ENCODE measurements at places on chromosomes 3 and 15.

DNA sequence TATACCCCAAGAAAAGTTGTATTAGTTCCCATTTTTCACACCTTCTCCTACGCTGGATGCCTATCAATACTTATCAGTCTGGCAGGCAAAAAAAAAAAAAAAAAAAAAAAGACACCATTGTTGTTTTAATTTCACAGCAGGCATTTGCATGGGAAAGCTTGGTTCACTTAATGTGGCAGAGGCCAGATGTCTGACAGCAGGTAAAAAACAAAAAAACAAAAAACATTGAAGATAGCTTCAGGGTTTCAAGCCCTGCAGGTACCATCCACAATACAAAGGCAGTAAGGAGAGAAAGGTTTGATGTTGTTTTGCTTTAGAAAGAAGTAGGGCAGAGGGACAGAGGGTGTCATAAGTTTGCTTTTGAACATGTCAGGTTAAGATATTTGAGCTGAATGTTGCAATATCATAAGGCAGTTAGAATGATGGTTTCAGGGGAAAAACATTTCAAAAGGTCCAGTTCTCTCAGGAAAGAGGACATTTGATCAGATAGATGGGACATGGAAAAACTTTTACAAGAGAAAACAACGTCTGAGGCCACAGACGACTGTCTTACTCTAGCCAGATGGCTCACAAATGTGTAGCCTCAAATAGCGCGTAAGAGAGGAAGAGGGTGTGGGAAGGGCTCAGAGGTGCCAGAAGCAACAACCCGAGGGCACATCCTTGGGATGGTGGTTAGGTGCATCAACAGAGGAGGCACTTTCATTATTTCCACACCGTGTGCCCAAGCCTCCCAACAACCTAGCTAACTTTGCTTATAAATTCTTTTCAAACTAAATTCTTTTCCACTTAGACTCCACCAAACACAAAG lies 25.7 kb downstream of the PCOLCE2 start:
- DNase-seq, result peak; percentile 29

DNA sequence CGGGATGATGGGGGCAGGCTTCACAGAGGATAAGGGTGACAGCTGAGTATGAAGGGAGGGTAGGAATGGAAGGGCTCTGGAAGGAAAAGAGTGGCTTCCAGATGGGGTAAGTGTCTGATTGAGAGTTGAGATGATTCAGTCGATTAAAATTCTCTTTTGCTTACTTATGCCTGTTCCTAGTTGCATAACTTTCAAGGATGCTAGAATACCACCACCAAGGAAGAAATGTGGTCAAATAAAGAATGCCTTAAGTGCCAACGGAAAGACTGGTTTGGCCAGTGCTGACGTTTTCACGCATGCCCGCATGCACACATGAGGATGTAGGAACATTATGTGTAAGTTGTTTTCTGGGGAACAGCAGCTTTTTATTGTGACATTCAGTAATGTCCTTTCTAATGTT lies 263.4 kb upstream of the WNT5A start:
- no peak for DNase-seq

GRCh38 chr3:101038393-101038792 lies 45.2 kb upstream of the ABI3BP start:
- DNase-seq, result no peak

GRCh38 chr15:66433726-66434125 lies 47.0 kb downstream of the MAP2K1 start:
- no peak for DNase-seq

GRCh38 chr3:176939022-176939817 lies 258.1 kb downstream of the TBL1XR1 start:
- DNase-seq, result peak; percentile 71

- peak; percentile 59 for DNase-seq
Measured at GRCh38 chr15:71752604-71753289, 57.6 kb upstream of the NR2E3 start.

DNA sequence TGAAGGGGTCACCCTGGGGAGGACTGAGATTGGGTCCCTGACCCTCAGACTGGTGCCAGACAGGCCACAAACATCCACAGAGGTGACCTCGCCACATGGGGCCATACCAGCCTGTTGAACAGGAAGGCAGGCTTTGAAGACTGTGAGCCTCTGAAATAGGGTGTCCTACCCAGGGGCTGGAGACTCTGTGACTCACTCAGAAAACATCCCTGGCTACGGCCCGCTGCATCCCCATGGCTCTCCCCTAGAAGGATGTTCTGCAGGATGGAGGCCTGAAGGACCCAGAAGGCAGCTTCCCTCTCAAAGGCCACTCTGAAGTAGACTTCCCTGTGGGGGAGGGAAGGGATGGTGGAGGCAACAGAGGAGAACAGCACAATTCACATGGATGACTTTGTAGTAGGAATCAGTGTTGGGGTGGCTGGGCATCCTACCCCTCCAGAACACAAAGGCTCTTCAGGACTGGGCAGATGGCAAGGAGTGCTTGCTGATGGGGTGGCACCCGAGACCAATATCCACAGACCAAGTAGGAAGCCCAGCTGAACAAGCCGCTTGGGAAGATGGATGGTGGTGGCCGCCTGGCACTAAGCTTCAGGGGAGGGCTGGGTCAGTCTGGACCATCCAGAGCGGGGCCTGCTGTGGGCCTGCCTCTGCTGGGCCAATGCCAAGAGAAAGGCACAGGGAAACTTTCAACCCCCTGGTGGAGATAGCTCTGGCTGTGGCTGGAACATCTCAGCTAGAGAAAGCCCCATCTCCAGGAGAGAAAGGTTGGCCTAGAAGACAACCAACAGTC lies 37.6 kb upstream of the DUSP7 start:
- DNase-seq, result no peak

DNA sequence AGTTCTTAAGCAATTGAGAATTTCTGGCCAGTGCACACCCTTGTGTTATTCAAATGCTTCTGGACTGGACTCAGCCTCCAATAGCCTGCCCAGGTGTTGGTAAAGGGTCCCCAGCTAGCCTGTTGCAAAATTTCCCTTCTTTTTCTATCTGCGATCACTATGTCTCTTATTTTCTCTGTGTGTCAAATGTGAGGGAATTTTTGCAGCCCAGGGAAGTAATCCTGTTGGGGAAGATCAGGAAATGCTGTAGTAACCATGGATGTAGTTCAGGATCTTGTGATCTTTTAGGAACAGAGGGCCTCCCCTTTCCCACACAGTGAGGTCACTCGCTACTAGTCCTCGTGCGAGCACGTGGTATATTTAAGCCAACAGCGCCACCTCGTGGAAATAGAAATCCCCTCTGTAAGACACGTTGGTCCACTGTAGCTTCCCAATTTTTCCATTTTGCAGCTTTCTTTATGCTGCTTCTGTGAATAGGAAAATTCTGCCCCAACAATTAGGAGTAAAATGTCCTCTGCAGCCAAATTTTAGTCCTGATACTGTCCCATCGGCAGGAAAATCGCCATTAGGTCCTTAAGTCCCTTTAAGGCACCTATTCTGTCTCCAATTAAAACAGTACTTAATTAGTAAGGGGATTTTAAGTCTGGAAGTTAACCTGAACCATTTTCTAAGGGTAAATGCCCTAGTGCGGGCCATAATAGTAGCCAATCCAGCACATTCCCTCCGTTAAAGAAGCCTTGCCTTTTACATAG lies 4.0 kb upstream of the SMCO1 start:
- DNase-seq, result peak; percentile 73

- DNase-seq, result no peak
Measured at GRCh38 chr3:175108613-175109151, 249.5 kb downstream of the NAALADL2 start.

DNA sequence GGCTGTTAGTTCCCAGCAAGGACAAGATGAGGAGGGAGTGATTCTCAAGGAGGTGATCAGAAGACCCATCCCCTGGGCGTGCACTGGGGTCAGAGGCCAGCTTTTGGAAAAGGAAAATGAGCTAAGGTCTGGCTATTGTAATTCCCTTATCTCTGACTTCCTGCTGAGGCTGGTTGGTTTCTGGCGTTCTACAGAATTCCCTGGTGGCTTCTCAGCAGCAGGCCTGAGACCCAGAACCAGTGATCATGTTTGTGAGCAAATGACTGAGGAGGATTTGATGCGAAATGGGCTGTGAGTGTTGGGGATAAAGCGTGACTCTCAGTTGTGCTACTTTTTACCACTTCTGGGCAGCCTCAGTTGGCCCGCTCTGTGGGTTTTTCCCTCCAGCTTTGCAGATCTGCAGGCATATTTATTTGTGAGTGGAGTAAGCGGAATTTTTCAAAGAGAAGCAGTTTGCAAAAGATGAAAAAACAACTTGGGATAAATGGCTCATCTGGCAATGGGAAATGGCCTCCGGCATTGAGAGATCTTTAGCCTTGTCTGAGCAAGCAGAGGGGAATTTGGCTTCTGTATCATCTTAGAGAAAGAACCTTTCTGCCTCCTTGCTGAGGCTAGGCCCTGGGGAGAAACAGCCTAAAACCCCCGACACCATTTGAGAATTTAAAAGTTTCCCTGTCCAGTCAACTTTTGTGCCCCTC lies 102.7 kb downstream of the SLCO3A1 start:
- DNase-seq, result no peak

- no peak for DNase-seq
Measured at GRCh38 chr3:162978136-162978535, 1481.5 kb downstream of the OTOL1 start.

DNA sequence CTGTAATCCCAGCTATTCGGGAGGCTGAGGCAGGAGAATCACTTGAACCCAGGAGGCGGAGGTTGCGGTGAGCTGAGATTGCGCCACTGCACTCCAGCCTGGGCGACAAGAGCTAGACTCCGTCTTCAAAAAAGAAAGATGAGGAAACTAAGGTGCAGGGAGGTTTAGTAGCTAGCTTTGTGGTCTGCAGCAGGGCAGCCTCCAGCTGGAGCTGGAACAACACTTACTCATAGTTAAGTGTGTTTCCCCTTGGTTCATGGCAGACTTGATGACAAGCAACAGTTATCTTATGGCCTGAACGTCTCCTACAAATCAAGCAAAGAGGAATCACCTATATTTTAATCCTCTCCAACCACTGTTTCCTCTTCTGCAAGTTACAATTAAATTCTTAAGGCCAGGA lies 12.6 kb downstream of the KAT2B start:
- DNase-seq, result peak; percentile 39

- peak; percentile 58 for DNase-seq
Measured at GRCh38 chr15:65212097-65212496, 824 bp upstream of the CILP start.

GRCh38 chr3:143380449-143380848 lies 260.9 kb downstream of the CHST2 start:
- DNase-seq, result no peak

- no peak for DNase-seq
Measured at GRCh38 chr15:69834761-69835160, 263.0 kb downstream of the TLE3 start.

DNA sequence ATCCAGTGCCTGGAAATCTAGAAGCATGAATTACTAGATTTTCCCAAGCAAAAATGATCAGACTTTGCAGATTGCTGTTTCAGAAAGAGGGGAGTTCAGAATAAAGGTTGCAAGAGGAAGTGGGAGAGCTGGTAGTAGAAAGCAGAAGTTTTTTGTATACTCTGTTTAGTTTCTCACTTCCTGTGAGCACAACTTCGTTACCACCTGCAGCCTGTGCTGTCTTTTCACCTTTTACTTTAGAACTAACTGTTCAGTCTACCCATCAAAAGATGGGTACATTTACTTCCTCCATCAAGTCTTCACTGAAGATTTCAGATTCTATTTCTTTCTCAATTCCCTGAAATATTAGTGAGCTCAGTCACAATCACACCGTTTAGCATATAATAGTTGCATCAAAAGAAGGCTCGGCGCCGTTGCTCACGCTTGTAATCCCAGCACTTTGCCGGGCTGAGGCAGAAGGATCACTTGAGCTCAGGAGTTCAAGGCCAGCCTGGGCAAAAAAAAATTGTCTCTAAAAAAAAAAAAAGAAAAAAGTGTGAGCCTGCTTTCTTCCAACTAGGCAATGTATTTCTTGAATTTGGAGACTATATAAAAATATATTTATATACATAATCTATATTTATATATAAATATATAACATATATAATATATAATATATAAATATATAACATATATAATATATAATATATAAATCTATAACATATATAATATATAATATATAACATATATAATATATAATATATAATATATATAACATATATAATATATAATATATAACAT lies 1.8 kb upstream of the CEP97 start:
- peak; percentile 51 for DNase-seq

DNA sequence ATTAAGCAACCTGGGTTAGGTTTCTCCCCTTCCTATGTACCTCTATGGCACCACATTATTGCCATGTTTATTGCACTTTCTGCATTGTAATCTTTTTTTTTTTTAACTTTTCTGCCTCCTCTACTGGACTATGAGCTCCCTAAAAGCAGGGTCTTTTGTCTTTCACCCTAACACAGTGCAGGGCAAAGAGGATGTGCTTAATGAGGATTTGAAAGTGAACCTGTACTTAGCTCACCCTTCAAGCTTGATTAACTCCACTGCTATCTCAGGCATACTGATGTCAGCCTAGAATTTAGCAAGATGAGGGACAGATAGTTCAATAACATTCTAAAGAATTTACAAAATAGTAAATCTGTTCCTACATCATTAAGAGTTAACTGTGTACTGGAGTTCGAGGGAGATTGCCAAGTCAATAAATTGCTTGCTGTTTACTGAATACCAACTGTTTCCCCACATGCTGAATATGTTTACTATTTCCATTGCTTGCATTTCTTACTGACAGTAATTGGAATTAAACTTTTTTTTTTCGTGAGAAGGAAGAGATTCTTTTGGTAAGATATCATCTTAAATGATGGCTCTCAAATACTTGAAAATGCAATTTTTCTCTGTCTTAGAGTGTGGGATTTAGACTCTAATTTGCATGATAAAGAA lies 15.7 kb upstream of the PPARG start:
- DNase-seq, result no peak

DNA sequence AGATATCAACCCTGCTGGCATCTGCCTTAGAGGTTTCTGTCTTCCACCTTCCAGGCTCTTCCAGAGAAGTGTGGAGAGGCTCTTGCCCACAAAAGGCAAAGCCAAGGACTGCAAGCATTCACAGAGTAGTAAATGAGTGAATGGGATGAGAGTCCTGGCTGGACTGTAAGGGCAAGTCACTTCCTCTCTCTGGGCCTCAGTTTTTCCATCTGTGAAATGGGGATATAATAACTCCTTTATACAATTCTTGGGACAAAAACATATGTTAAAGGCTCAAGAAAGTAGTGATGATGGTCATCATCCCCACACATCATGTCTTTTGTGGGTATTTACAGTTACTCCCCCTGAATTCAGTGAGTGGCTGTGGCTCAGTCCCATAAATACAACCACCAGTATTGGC lies 10.7 kb upstream of the FGD5 start:
- DNase-seq, result no peak

DNA sequence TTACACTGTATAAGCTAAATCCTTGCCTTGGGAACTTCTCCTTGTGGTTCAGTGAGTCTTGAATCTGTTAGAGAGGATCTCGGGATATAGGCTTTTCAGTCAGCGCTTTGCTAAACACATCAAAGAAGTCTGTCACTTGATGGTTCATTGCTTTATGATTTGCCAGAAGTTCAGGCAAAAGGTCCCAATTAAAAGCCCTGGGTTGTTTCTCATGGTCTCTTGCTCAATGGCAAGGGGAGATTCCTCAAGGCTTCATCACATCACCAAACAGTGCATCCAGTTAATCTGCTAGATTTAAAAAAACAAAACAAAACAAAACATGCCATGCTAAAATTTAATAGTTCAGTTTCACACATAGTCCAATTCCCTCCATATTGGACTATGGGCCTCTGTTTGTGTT lies 114.8 kb downstream of the FILIP1L start:
- DNase-seq, result no peak
